ENCODE measurements at places on chromosomes 5 and 9.
A peak's percentile ranks its signal among the peaks of the same experiment; 100 is the strongest.

- DNase-seq: peak; percentile 94
These were observed 72.3 kb upstream of the NIPAL4 start for GRCh38 chr5:157387683-157388093.

DNA sequence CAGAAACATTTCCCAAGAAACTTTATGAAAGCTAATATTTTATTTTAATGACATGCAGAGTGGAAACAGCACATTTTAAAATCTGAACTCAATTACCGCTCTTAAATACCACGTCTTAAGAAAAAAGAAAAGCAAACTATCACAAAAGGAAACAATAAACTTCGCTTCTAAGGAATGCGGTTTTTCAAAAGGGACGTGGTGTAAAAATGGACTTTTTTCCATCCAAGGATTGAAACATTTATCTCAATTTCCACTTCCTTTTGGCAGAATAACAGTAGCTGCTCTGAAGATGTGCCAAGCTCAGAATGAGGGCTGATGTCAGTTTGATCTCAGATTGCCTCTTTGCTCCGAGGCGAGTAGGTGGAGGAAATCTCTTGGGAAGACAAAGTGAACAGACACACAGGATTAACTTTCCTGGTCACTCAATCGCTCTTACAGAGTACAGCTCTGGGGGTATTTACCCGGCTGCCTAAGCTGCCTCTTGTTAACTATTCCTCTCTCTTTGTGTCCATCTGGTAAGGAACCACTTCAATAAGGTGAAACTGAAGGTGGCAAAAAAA is 158.5 kb downstream of the TRPM6 start:
- DNase-seq: no peak

GRCh38 chr9:100375658-100376057 is 22.9 kb upstream of the TEX10 start:
- DNase-seq: no peak

- DNase-seq: no peak
These were observed 33.3 kb downstream of the CD180 start for GRCh38 chr5:67163231-67163756.

DNA sequence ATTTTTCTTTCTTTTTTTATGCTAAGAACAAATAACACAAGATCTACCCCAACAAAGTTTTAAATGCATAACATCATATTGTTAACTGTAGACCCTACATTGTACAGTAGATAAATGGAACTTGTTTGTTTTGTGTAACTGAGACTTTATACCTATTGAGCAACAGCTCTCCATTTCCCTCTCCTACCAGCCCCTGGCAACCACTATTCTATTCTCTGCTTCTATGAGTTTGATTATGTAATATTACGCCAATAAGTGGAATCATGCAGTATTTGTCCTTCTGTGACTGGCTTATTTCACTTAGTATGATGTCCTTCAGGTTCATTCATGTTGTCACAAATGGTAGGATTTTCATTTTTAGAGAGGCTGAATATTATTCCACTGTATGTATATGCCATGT is 308.2 kb upstream of the PRR16 start:
- no peak for DNase-seq

- DNase-seq: no peak
These were observed 271.4 kb upstream of the ZNF608 start for GRCh38 chr5:125017796-125018195.

GRCh38 chr9:132242621-132243155 is 80.8 kb downstream of the NTNG2 start:
- DNase-seq: no peak

DNA sequence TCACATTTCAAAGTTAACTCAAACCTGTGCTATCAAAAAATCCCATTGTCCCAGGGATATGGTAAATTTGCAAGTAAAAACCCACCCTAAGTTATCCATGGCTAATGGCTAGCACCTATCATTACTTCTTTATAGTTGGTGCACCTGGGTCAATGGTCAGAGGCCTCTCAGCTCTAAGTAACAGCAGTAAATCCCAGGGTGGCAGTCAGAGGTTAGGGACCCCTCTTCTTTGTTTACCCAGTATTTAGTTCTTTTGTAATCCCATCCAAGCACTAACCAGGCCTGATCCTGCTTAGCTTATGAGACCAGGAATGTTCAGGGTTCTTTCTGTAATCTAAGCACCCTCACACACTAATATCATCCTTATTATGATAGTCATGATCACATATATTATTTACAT is 52.1 kb upstream of the WWC1 start:
- no peak for DNase-seq

- DNase-seq: no peak
These were observed 114.9 kb downstream of the PDZD2 start for GRCh38 chr5:31753700-31754357.

DNA sequence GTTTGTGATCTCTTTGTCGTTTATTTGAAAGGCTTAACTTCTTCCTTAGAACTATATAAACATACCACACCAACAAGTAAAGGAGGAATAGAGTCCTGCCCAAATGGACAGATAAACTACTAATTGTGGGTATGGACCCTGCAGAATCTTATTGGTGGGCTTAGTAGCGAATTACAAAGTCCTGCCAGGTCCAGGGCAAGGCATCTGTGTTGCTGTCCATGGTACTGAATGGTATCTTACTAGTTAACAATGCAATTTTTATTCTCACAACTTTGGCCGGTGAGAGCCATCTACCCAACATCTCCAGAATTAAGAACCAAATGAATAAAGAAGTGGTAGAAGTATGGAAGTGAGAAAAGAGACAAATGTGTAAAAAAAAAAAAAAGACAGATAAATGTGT is 1782.4 kb upstream of the WWC1 start:
- no peak for DNase-seq

DNA sequence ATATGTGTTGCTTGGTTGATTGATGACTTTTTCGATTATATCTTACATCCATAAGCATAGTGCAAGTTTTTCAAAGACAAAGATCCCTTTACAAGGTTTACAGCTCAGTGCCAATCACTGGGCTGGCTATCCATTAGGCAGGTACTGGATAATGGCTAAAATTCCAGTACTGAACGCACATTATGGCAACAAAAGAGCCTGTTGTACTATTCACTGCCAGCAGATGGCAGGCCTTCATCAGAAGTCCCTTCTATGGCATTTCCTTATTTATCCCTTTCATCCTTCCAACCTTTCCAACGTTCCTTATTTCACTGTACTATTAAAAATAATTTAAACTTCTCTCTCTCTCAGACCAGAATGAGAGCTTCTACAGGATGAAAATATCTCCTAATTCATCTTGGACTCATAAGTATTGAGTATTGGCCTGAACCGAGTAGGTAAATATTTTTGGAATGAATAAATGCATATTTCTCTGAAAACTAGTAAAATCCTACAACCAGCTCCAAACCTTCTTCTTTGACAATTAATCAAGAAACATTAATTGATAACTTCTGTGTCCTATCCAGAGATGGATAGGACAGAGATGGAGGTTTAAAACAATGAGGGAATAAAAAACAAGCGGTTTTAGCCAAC is 6.7 kb upstream of the WNT8A start:
- DNase-seq: peak; percentile 5

- DNase-seq: no peak
These were observed 13.6 kb upstream of the FUBP3 start for GRCh38 chr9:130565792-130566191.

DNA sequence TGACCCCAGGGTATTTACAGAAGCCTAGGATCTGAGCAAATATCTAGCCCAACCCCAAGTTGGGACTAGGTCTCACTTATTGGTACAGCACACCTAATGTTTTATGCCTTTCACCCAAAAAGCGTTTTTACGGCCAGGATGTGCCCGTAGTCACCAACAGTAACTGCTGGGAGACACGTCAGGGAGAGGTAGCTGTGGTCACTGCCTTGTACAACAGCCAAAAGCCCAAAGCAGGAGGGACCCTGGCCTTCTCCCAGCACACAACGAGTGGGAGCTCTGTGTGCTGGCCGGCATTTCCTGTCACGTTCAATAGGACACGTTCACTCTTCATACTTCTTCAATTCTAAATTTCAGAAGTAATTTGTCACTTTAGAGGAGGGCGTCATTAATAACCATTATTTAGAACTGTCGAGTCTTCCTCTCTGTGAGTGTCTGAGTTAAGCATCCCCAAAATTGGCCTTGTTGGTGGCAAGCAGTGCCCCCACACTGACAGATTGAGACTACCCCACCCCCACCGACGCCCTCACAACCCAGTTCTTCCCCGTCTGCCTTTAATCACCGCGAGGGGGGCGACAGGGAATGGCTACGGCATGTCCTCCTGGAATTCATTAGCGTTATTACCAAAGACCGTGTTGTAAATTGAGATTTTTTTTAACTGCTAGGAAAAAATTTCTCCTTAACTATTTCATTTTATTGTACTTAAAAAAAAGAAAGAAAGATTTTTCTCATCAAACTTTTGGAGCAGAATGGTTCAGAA is 80.7 kb downstream of the MVB12B start:
- no peak for DNase-seq

- peak; percentile 96 for DNase-seq
These were observed 345.7 kb upstream of the WWC1 start for GRCh38 chr5:167945542-167946384.

- no peak for DNase-seq
These were observed 14.1 kb downstream of the LCN10 start for GRCh38 chr9:136728548-136729123.

- no peak for DNase-seq
These were observed 203.6 kb downstream of the ASTN2 start for GRCh38 chr9:117211280-117211679.

GRCh38 chr5:35188031-35188457 is 42.2 kb downstream of the PRLR start:
- DNase-seq: no peak

DNA sequence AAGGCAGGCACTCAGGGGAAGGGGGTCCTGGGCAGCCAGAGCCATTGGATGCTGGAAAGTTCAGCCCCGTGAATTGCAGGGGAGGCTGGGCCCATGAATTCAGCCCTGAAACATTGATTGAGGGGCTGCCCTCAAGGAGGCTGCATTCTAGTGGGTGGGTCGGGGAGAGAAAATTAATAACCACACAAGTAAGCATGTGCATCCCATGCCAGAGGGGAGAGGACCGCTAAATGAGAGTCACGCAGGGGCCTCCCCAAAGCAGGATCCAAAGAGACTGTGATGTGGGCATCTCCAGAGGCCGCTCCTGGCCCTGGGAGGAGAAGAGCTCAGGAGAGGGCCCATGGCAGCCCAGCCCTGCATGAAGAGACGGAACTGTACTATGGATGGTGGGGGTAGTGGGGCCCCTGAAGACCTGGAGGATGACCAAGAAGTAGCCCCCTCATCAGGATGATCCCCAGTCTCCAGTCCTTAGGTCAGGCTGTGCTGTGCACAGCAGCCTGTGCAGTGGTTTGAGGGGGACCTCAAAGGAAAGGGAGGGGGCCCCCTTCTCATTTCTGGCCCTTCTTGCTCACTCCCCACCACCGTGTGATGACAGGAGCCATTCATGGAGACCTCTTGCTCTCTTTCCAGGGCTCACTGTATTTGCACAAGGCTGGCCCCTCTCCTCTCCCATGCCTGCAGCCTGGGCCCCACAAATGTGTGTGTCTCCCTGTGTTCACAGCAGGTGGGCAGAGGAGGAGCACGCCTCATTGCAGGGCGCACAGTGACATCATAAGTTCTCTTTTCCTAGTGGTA is 233.6 kb upstream of the IRX1 start:
- no peak for DNase-seq

DNA sequence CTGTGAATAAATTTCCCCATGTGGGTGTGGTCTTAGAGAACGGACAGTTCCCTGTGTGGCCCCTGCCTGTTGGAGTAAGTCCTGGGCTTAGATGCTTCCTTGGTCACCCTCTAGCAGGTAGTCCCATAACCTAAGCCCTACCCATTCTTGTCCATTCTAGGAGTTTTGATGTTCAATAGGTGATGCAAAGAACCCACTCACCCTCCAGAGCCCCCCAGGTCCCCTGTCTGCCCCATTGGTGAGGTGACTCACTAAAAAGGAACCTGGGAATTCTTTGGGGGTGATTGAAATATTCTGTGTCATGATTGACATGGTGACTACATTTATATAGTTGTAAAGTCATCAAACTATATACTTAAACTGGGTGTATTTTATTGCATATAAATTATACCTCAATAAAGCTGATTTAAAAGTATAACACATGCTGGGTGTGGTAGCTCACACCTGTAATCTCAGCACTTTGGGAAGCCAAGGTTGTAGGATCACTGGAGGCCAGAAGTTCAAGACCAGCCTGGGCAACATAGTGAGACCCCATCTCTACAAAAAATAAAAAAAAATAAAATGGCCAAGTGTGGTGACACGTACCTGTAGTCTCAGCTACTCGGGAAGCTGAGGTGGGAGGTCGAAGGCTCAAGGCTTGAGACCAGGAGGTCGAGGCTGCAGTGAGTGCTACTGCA is 20.8 kb upstream of the GTF3C5 start:
- no peak for DNase-seq

GRCh38 chr9:114694719-114695269 is 12.8 kb upstream of the TEX48 start:
- DNase-seq: no peak

GRCh38 chr5:147756566-147756965 is 26.0 kb downstream of the JAKMIP2 start:
- no peak for DNase-seq

DNA sequence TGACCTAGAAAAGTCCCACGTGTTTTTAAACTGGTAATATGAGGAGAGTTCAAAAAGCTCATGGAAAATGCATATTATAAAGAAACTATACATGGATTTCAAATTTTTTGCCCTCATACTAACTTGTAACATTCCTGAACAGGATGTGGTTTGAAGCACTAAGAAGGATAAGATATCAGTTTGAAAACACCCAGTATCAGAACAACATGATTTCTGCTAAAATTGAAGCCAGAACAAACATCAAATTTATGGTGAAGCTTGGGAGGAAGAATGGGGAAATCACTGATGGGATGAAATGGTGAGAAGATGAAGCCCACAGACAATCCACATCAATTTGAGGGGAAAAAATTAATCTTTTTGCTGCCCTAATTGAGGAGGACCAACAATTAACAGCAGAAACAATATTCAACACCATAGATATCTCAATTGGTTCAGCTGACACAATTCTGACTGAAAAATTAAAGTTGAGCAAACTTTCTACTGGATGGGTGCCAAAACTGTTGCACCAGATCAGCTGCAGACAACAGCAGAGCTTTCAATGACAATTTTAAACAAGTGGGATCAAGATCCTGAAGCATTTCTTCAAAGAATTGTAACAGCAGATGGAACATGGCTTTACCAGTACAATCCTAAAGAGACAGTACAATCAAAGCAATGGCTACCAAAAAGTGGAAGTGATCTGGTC is 113.2 kb upstream of the SNX2 start:
- DNase-seq: no peak

Measured in AG04449 (cell line).